NCI-H748 treated with DMSO at 0.1 percent for 48 hours (cell line): ENCODE measurements at places on chromosomes 2 and 18.
A peak's percentile ranks its signal among the peaks of the same experiment; 100 is the strongest.

DNA sequence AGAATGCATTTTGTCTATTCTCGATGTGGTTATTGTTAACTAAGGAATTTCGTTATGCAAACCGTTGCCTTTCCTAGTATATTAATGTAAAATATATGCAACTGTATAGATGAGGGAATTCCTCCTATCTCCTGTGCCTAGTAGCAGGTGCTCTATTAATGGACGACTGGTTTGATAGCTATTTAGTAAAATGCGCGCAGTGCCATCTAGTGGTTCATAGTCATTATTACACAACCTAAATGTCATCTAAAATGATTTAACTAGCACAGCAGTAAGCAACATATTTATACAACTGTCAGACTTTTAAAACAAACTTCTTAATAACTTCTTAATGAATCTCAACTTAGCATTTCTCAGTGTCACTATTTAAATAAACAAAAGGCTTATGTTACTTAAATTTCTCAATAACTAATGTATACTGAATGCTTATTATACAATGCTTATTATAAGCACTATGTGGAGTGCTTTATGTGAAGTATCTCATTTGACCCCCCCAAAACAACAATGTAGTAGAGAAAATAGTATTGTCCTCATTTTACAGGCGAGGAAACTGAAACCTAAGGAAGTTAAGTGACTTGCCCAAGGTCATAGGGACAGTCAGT is 77.9 kb downstream of the DTNA start:
- DNase-seq, result peak; percentile 84

- DNase-seq, result no peak
Observed at GRCh38 chr2:95268211-95269035, 5.8 kb upstream of the PROM2 start.

DNA sequence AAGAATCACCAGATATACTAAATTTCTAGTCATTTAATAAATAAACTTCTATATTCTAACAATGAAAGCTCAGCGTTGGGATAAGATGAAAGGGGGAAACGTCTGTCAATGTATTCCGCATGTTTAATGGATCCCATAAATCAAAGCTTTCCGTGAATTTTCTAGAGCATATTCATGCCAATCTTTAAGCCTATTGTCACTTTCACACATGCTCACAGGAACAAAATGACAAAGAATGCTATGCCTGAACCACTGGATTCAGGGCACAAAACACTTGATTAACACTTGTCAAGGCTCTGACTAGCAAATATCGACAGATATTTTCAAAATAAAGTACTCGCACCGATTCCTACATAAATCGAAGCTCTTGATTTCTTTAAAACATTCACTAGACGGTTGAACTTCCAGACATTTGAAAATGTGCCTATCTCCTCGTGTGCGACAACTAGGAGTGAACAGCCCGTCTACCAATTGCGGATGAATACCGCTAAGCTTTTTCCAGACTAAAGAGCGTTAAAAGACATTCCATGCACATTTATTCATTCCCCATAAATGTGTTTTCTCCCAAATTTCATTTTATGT is 1.8 kb downstream of the TLK1 start:
- peak; percentile 49 for DNase-seq

GRCh38 chr2:197248623-197249022 is 62.0 kb downstream of the ANKRD44 start:
- DNase-seq, result no peak

DNA sequence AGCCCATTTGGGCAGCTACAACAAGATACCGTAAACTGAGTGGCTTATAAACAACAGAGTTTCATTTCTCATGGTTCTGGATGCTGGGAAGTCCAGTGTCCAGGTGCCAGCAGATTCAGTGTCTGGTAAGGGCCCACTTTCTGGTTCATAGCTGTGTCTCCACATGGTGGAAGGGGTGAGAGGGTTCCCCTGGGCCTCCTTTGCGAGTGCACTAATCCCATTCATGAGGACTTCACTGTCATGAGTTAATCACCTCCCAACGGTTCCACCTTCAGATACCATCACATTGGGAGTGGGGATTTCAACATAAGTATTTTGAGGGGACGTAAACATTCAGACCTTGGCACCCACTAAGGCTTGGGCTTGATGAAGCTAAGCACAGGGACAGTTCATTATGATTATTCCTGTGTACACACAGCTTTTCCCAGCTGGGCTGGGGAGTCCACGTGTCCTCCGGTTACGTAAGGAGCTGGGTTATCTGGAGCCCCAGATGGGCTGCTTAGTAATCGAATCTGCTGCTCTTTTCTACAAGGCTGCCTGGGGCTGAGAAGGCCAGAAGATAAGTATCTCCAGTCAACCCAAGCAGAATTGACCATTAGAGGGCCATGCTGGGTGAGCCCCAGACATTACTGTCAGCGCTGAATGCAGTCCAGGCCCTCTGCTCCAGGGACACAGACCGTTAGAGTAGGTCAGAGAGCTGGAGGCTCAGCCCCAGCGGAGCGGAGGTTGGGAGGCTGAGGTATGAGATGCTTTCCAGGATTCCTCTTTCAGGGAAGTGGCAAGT is 42.7 kb downstream of the EPAS1 start:
- DNase-seq, result no peak

DNA sequence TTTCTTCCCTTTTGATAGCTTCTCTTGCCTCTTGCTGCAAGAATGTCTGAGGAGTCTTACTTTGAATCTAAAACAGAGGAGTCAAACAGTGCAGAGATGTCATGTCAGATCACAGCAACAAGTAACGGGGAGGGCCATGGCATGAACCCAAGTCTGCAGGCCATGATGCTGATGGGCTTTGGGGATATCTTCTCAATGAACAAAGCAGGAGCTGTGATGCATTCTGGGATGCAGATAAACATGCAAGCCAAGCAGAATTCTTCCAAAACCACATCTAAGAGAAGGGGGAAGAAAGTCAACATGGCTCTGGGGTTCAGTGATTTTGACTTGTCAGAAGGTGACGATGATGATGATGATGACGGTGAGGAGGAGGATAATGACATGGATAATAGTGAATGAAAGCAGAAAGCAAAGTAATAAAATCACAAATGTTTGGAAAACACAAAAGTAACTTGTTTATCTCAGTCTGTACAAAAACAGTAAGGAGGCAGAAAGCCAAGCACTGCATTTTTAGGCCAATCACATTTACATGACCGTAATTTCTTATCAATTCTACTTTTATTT is 133.5 kb upstream of the CDCA7 start:
- DNase-seq, result no peak

DNA sequence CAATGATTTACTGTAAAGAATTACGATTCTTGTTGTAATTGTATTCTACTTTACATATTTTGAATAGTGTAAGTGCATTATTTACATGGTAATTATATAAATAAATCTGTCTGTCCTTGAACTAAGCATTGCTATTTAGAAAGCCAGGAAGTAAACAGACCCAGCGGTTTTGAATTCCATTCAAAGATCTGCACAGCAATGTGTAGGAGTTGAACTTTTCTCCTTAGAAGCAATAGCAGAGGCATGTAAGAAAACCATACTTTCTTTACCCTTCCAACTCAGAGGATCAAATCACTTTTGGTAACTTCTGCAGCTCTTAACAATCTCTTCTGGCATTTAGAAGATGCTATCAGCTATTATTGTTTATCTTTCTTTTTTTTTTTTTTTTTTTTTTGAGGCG is 109.2 kb upstream of the VRK2 start:
- DNase-seq, result no peak

DNA sequence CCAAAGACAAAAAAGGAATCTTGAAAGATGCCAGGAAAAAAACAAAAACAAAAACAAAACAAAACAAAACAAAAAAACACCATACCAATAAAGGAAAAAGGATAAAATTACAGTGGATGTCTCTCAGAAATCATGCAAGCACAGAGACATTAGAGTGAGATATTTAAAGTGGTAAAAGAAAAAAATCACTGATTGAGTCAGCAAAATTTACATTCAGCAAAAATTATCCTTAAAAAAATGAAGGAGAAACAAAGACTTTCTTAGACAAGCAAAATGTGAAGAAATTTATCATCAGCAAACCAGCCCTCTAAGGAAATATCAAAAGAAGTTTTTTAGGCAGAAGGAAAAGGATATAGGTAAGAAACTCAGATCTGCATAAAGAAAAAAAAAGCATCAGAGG is 10.2 kb upstream of the GKN1 start:
- DNase-seq, result no peak

- DNase-seq, result no peak
Observed at GRCh38 chr2:232966122-232966521, 46.9 kb downstream of the NGEF start.

- DNase-seq, result no peak
Observed at GRCh38 chr18:23929362-23929930, 85.1 kb upstream of the TTC39C start.

DNA sequence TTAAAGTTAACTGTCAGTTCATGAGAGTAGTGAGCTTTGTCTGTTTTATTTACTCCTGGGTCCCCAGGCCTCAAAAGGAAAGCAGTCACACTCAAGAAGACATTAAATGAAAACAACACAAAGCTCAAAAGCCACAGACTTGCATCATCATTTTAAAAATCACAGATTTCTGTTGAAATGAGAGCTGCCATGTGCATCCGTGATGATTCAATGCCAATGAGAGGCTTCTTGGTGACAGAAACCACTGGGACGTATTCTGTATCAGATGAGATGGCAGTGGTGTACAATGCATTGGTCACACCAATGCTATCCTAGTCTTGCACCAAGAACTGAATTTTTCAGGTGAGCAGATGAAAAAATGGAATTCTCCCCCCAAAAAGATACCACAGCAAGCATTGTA is 204.8 kb downstream of the ANAPC1 start:
- no peak for DNase-seq

- peak; percentile 63 for DNase-seq
Observed at GRCh38 chr18:33805592-33805991, 227.6 kb downstream of the ASXL3 start.

DNA sequence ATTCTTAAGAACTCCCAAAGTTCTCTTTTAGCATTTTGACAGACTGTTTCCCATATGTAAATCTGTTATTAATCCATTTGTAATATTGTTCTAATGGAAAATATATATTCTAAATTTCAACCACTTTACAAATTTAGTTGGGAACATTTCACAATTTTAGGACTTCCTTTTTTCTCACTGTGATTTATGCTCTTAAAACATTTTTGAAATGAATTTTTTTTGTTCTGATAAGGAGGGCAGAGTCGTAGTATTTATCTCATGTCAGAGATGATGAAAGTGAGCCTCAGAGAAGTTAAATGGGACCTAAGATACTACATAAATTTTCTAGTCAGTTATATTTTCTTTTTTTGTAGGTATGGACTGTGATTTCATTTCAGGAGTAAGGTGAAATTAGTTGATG is 26.6 kb downstream of the RASGRP3 start:
- no peak for DNase-seq

GRCh38 chr2:137380610-137381009 is 583.7 kb upstream of the HNMT start:
- no peak for DNase-seq

- DNase-seq, result no peak
Observed at GRCh38 chr2:81940266-81940955, 1635.9 kb upstream of the LRRTM1 start.

GRCh38 chr2:47512581-47513083 is 109.7 kb downstream of the MSH2 start:
- DNase-seq, result no peak

GRCh38 chr2:210551001-210551400 is 5.4 kb upstream of the CPS1 start:
- no peak for DNase-seq

GRCh38 chr2:9307535-9307934 is 100.9 kb downstream of the ASAP2 start:
- DNase-seq, result no peak

GRCh38 chr2:37781028-37781427 is 109.6 kb upstream of the CDC42EP3 start:
- peak; percentile 51 for DNase-seq

DNA sequence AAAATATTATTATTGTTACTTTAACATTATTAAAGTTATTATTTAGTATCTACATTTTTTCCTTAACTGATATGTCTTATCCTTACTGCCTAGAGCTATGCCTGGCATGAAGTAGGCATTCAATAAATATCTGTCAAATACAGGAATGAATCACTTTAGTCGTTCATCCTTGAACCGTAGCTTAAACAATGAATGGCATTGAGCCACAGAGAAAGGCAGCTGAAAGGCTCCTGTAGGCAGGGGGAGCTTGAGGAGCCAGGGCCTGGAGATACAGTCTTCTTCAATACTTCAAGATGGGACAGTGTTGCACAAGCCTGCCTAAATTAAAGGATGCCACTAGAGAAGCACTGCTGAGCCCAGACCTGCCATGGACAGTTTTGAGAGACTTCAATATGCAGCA is 22.5 kb downstream of the CYRIA start:
- no peak for DNase-seq

- peak; percentile 39 for DNase-seq
Observed at GRCh38 chr18:78857314-78858150, 122.1 kb upstream of the SALL3 start.

DNA sequence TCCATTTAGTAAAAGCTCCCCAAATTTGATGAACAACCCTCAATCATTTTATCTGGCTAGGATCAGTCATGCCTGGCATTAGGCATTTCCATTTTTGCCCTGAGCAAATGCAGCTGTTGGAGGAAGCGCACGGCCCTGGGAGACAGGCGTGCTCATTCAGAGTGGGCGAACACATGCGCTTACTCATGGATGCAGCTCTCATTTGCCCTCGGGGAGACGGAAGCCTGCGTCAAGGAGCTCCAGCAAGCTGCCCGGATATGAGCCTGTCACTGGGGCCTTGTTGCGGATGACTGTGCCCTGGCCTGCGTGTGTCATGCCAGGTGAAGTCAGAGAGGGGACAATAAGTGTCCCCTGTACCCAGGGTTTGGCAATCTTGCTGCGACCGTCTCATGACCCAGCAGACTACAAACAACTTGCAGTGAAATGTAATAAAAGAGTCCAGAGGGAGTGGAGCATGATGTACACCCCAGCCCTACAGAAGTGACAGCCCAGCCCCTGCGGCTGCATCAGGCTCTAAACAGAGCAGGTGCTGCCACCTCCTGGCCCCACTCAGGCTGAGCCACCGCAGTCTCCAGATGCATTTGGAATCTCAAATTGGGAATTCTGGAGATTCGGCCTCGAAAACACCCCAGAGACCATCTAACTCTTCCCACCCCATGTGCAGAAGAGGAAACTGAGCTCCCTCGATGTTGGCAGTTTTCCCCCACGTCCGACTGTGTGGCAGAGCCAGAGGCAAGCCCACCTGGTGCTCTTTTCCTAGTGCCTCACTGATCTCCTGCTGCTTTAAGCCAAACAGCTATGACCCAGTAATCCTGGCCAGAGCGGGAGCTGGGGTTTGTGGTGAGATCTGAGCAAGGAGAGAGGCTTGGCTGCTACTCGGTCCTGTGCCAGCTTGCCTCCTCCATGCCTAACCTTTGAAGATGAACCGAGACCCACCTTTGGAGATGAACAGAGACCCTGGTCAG is 105.0 kb upstream of the ALK start:
- DNase-seq, result no peak

- no peak for DNase-seq
Observed at GRCh38 chr18:11585596-11585995, 23.8 kb upstream of the SLC35G4 start.
